ENCODE measurements at places on chromosomes 1 and 21. TPM values are rescaled to one million over a fixed set of nuclear protein-coding genes. Genes with fewer than 3 reads are reported as not detected.

The PUM1 gene
- 93.4 TPM for total RNA-seq

The CDA gene
- 5.7 TPM for total RNA-seq

The PAQR6 gene
- total RNA-seq, result 26.4 TPM

The ATXN7L2 gene
- total RNA-seq, result 6.8 TPM

The SERBP1 gene
- total RNA-seq, result 173 TPM

The SFN gene
- total RNA-seq, result not detected

The CYP4A22 gene
- 3.6 TPM for total RNA-seq

The VSIG8 gene
- total RNA-seq, result 0.20 TPM

The TMEM82 gene
- total RNA-seq, result not detected

The SELL gene
- 2.8 TPM for total RNA-seq

The MYBPH gene
- total RNA-seq, result not detected

The F13B gene
- not detected for total RNA-seq

The NFIA gene
- 75.8 TPM for total RNA-seq

The MTARC1 gene
- total RNA-seq, result 35.2 TPM

The CD1E gene
- not detected for total RNA-seq

The DSCAM gene
- total RNA-seq, result under 0.01 TPM

The ESPN gene
- total RNA-seq, result 6.1 TPM

The ACKR1 gene
- total RNA-seq, result 196 TPM

The ACTRT2 gene
- total RNA-seq, result not detected

The IL20 gene
- not detected for total RNA-seq

The ALX3 gene
- total RNA-seq, result not detected

The RPTN gene
- not detected for total RNA-seq

The ARHGAP29 gene
- total RNA-seq, result 50.2 TPM

The SLC5A9 gene
- total RNA-seq, result not detected
